ENCODE measurements at places on chromosomes 6 and 20.

DNA sequence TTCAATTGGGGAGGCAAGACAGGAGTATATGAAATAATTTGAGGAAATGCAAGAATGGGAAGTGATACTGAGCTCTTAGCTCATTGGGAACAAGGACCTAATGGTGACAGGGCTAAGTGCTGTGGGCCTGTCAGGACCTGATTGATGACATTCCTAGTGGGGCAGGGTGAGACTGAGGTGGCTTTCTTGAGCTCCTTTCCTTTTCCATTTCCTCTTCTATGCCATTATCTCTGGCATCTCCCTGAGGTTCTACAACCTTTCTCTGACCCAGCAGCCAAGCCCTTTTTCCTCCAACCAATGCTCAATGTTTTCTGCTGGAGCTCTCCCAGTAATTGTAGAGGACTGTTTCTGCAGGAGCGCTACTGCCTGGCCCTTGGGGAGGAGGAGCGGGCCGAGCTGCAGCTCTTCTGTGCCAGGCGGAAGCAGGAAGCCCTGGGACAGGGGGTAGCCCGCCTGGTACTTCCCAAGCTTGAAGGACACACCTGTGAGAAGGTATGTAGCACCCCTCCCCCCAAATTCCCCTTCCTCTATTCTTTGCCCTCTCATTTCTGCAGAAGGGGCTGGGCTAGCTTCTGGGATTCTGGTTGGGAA is 2.8 kb upstream of the TOMM6 start:
- DNase-seq: no peak

GRCh38 chr6:111210194-111210728 is 123.0 kb downstream of the SLC16A10 start:
- no peak for DNase-seq

DNA sequence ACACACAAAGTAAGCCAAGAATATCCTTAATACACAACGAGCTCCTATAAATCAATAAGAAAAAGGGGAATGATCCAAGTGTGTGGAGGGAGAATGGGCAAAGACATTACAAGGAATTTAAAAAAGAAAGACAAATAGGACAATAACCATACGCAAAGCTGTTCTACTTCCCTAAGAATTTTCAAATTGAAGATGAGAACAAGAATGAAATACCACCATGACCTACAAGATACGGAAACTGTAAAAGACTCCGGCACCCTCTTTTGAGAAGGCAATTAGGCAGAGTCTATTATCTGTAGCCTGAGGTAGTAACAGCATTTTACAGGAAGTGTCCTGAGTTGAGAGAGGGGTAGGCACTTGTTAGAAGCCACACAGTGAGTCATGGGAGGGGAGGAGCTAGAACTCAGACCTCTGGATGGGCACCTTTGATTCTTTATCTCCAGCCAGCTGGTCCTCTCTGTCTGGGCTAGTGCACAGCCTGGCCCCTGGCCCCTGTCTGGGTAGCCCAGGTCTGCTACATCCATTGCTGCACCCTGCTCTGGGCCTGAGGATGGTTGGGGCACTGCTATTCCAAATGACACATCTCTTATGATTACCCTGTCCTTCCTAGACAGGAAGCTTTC is 15.3 kb downstream of the RSPO4 start:
- no peak for DNase-seq

DNA sequence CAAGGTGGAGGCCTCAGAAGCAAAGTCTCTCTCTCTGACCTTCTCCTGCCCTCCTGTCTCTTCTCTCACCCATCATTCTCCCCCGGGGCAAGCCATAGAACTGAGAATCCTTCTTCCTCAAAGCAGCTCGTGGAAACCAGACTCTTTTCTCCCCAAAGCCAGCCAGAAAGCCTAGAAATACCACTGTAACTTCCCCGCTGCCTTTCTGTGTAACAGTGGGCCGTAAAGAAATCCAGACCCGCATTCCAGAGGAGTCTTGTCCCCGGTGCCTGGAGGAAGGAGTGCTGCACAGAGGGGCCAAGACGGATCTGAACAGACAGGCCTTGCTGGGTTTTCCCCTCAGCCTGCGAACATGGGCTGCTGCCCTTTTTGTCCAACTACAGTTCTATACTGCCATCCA is 977 bp upstream of the SLC22A2 start:
- no peak for DNase-seq

DNA sequence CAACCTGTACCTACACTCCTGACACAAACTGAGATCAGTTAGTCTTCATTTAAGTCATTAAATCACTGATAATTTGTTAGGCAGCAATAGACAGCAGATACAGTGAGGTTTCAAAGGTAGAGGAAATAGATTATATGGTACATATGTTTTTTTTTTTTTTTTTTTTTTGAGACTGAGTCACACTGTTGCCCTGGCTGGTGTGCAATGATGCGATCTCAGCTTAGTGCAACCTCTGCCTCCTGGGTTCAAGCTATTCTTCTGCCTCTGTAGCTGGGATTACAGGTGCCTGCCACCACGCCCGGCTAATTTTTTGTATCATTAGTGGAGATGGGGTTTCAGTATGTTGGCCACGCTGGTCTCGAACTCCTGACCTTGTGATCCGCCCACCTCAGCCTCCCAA is 38.2 kb upstream of the KIF13A start:
- no peak for DNase-seq

DNA sequence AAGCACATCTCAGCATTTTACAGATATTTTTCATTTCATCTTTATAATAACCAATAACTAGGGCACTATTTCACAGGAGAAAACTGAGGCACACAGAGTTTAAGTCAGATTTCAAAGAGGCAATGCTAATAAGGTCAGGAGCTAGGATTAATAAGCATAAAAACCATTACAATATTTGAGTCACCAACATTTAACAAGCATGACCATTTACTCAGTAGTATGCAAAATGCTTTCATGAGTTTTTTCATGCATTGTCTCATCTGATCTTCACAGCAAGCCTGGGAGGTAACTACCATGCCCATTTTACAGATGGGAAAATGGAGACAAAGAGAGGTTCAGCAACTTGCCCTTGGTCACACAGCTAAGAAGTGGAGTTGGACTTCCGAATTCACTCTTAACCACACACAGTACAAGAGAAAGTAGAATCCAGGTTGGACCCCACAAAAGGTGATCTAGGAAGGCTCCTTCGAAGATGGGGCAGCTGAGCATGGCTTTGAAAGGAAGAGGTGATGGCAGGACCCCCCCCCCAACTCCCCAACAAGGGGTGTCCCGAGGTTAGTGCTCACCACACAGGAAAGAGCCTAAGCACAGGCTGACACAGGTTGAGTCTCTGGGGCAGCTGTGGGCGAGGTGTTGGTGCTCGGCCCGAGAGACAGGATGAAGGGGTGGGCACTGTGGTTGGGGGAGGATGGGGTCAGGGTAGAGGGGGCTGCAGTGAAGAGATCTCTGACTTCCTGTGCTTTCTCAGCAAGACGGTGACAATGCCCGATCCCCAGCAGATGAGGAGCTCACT is 108.8 kb downstream of the PREX1 start:
- no peak for DNase-seq

DNA sequence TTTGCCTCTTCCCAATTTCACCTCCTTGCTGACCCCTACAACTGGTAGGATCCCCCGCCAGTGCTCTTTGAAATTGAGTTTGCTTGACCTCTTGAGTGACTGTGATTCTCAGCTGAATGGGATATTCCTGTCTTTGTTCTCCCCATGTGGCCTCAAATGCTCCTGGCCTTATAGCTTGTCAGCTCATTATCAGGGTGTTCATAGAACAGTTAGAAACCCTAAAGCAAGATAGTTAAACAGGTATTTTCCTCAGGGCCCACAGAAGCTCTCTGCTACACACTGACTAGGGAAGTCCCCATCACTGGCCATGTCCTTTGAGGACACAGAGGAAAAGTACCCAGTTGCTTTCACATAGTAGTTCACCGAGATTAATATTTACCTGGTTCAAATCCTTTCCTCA is 211.5 kb upstream of the DTNBP1 start:
- no peak for DNase-seq

- no peak for DNase-seq
Measured at GRCh38 chr20:50680105-50680960, 11.0 kb downstream of the RIPOR3 start.

DNA sequence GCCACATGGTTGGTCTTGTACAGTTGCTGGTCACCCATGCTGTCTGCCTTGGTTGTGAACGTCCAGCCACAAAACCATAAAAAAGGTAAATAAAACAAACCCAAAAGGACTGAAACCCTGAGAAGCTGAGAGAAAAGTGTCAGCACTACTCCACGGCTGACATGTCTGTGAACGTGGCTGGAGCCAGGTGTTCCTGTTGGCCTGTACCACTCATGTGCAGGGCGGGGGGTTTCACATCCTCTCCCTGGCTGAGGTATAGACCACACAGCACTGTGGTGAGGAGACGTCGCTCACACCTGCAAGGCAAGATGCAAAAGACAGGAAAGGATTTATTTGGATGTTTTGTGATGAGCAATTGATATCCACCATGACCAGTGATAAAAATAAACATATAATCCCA is 51.9 kb upstream of the MRPS10 start:
- no peak for DNase-seq

GRCh38 chr20:12030470-12030869 is 112.8 kb downstream of the BTBD3 start:
- no peak for DNase-seq

GRCh38 chr20:53338716-53339115 is 254.9 kb downstream of the ZNF217 start:
- DNase-seq: no peak

GRCh38 chr6:114435985-114436384 is 93.2 kb upstream of the HS3ST5 start:
- no peak for DNase-seq

DNA sequence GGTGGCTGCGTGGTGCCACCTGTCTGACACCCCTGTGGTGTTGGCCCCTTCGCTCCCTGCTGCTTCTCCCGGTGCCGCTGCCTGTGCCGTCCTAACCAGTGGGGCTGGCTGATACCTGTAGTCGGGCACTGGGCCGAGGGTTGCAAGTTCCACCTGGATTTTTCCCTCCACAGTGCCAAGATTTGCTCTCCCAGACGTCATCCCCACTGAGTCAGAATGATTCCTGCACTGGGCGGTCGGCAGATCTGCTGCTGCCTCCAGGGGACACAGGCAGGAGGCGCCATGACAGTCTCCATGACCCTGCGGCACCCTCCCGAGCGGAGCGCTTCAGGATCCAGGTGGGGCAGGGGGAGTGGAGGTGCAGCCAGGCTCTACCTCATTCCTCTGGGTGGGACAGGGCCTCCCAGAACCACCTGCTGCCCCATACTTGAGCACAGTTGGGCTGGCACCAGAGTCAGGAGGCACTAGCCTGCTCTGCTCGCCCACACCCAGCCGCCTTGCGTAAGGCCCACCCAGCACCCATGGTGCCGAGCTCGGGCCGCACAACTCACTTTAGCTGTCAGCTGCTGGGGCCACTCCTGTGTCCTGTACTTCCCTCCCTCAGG is 60.2 kb downstream of the TCP11 start:
- no peak for DNase-seq

GRCh38 chr6:122563364-122564052 is 46.7 kb upstream of the PKIB start:
- no peak for DNase-seq

DNA sequence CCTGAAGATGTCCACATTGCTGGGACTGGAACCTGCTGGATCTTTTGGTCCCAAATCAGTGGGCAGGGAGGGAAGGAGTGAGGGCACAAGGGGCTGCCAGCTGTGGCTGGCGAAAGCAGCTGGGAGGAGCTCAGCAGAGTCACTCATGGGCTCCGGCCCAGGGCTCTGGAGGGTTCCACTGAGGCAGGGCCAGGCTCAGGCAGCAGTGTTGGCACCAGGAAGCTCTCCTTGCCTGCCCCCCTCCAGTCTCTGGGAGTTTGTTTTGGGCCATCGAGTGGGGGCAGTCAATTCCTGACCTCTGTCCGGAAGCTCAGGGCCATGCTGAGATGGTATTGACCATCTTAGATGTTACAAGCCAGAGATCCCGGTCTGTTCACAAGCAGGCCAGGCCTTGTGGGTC is 39.1 kb upstream of the IRF4 start:
- DNase-seq: no peak

DNA sequence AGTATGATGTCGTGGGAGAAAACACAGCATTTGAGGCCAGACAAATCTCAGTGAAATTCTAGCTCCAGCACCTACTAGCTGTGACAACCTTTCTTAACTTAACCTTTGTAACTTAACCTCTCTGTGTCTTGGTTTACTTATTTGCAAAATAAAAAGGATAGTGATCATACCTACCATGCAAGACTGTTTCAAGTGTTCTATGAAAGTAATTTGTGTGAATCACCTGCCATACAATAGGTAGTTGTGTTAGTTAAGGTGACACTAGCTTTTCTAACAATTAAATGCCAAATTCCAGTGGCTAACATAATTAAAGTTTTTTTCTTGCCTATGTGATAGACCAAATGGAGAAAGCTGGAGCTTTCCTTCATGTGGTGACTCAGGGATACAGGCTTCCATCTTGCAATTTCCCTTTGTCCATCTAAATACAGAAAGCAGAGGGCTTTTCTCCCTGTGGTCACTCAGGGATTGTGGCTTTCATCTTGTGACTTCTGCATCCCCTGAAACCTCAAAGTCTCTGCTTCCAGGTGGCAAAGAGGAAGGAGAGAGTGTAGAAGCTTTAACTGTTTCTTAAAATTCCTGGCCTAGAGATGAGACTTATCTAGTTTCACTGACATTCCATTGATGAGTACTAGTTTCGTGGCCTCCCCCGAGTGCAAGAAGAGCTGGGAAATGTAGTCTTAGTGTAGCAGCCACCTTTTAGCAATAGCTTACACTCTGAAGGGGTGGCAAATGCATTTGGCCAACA is 311.4 kb downstream of the CLIC5 start:
- DNase-seq: no peak

DNA sequence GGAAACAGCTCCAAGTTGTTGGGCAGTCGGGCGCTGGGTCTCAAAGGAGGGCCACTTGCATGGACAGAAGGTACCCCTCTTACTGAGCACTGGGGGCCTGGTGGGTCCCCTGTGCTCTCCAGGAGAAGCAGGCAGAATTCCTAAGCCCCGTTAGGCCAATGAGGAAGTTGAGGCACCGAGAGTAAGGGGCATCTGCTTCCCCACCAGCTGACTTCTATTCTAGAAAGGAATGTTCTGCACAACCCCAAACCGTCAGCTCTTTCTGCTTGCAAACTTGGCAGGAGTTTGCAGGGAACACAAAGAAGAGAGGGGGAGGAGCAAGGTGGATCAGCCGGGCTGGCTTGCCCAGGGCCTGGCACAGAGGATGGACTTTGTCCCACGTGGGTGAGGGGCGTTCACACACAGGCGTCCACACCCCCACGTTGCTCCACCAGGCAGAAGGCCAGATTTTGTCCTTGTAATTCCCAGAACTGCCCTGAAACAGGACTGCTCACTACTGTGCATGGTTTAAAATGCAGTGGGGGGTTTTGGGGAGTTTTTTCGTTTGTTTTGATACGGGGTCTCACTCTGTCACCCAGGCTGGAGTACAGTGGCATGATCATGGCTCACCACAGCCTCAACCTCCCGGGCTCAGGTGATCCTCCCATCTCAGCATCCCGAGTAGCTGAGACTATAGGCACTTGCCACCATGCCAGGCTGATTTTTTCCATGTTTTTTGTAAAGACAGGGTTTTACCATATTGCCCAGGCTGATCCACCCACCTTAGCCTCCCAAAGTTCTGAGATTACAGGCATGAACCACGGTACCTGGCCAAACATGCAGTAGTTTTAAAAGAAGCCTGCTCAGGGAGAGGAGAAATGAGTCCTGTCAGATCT is 93.3 kb downstream of the SNX5 start:
- DNase-seq: no peak
